Stimulated activated CD4-positive, alpha-beta T cell treated with anti-CD3 and anti-CD28 coated beads, TNF-alpha, amount 100 ng/mL, for 4 hours (primary cell): ENCODE measurements at places on chromosomes 1 and 21.

- no peak for DNase-seq
These were observed 64.1 kb upstream of the RNPC3 start for GRCh38 chr1:103461161-103462105.

DNA sequence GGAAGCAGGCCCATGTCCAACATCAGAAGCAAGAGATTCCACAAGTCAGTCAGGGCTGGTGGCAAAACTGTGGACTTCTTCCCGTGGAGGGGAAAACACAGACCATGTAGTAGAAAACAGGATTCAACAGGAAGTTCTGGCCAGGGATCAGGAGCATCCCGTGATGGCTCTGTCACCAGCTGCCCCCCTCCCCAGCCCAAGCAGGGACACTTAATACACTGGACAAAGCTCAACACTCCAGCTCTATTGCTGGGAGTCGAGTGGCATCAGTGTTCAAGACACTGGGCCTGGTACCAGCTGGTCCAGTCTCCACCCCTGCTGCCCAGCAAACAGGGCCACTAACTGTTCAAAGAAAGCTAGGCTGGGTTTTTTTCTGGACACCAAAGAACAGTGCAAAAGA, 3.7 kb downstream of the SLC45A3 start:
- no peak for DNase-seq

DNA sequence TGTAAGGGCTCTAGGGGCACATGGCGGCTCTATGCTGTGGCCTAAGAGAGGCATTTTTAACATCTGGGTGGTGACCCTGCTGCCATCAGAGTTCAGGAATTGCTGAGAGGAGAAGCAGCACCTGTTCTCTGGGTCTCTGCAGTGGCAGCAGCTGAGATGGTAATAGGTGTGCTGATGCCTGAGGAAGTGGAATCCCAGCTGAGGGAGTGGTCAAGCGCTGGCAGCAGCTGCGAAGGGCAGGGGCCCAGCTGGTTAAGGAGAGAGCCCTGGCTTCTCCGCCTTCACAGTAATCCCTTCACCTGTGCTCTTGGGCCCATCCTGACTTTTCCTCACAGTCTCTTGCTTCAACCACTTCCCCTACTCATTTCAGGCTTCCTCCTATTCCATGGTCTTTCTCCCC, 39.8 kb downstream of the GJA5 start:
- DNase-seq, result no peak

DNA sequence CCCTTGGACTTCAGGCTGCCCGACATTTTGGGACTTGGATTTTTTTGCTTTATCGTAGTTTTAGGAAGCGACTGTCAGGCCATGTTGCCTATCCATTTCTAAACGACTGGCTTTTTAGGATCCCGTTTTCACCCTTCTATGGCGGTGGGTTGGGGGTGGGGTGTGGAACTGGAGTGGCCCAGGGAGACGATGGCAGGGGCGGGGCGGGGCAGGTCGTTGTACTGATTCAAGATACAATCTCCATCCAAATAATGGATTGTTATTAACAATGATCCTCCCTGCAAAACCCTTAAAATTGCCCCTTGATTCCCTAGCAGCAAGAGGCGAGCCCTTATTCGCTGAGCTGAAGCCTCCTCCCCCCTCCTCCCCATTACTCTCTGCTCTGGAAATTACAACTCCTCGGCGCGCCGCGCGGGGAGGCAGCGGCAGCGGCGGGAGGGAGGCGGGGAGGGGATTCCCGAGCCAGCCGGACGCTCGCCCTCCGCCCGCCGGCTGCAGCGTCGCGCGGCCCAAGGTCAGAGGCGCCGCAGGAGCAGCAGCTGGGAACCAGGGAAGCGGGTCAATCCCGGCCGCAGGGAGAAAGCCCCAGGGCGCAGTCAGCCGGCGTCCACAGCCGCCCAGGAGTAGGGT, at the start of gene TRIM67:
TSS of gene TRIM67 (plus strand) at position 392 of the 630 bp plus-strand sequence. CDS start 912 bp downstream, outside the sequence.
- no peak for DNase-seq

DNA sequence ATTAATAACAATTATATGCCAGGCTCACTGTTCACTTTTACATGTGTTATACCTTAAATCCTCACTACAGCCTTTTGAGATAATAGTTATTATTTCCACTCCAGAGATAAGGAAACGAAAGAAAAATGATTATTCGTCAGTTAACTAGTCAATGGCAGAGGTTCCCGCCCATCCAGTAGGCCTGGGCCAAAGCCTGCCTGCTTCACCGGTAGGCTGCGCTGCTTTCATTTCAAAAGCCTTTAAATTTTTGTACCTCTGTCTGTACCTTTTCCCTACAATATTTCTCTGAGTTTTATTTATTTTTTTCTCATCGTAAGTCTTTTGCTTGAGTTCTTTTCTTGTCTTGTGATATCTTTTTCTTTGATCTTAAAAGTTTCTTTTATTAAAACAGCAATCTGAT, 3.6 kb downstream of the GPR52 start:
- DNase-seq, result no peak

GRCh38 chr1:5428351-5428750, 563.9 kb downstream of the NPHP4 start:
- no peak for DNase-seq

GRCh38 chr1:184788970-184789369, 34.3 kb upstream of the EDEM3 start:
- no peak for DNase-seq

DNA sequence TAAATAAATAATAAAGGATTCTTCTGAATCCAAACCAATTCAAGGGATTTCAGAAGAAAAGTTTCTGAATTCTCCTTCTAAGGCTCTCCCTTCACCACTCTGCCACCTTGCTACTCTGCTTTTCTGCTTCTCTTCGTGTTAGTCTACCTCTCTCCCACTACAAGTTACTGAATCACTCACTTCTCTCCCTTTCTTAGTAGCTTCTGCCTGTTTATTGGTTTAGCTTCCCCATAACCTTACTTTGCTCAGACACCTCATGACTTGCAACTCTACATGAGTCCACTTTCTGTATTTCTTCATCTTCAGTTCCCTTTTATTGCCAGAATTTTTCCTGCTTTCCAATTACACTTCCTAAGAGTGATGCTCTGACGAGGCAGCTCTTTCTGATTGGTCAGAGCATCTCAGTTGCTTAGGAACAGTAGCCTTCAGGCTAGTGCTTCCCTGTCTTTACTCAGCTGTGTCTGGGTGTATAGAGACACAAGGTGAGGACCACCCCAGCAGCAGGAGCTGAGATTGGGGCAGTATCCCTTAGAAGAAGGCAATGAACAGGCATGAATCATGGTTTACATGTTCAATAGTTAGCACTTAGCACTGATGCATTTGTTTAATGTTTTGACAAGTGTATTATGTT, 144.6 kb downstream of the SLC30A10 start:
- no peak for DNase-seq

DNA sequence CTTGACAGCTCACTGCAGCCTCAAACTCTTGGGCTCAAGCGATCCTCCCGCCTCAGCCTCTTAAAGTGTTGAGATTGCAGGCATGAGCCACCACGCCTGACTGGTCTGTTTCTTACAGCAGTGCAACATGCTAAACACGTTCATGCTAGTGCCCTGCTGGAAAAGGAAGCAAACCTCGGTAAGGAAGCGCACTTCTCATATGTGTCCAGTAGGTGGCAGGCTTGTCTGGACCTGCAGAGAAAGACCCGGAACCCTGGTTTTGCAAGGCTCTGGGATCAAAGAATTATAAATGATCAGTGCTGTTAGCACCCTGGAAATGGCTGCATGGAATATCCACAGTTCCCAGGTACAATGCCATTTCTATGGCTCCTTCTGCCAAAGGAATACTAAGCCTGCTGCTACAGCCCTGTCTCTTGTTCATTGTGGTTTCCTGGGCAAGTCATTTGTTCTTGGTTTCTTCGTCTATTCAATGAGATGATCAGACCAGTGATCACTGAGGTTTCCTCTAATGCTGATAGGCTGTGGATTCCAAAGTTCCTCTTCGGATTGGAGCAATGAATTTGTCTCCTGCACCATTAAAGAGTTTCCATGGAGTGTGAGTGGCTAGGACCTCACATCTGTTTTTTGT, 15.9 kb downstream of the RNU5D-1 start:
- no peak for DNase-seq

- no peak for DNase-seq
These were observed 18.1 kb upstream of the ECE1 start for GRCh38 chr1:21308330-21308729.

GRCh38 chr1:36531833-36532232, 49.1 kb upstream of the CSF3R start:
- DNase-seq, result no peak

- no peak for DNase-seq
These were observed 15.9 kb downstream of the HENMT1 start for GRCh38 chr1:108644984-108645383.

- no peak for DNase-seq
These were observed 141.0 kb downstream of the TNFSF18 start for GRCh38 chr1:172909606-172910326.

DNA sequence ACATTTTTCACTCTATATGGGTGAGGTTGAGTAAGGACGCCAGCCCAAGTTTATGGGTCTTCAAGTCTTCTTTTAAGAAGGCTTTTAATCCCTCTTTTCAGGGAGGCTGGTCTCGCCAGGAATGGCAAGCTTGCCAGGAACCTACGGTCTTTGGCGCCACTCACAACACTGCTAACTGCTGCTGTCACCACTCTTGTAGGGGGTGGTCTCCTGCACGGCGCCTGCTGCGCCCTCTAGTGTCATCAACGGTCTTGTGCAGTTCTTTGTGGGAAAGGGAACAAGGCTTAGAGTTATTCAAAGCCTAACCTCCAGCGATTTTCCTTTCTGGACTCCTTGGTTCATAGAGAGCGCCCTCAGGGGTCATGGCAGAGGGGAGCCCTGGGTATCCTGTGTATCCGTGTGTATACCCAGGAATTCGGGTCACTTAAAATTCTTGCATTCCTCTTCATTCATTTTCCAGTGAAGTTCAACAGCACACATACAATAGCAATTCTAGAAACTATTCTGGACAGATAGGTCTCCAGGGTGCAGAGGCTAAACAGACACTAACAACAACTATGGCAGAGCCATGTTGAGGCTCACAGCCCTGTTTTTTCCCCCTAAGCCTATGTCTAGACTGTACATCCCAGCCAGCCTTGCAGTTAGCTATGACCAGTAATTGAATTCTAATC, 392.8 kb upstream of the CAMK1G start:
- no peak for DNase-seq

- DNase-seq, result no peak
These were observed 269.3 kb upstream of the LYPLAL1 start for GRCh38 chr1:218904416-218904815.

GRCh38 chr1:174815474-174815908, 184.3 kb upstream of the CACYBP start:
- DNase-seq, result no peak

DNA sequence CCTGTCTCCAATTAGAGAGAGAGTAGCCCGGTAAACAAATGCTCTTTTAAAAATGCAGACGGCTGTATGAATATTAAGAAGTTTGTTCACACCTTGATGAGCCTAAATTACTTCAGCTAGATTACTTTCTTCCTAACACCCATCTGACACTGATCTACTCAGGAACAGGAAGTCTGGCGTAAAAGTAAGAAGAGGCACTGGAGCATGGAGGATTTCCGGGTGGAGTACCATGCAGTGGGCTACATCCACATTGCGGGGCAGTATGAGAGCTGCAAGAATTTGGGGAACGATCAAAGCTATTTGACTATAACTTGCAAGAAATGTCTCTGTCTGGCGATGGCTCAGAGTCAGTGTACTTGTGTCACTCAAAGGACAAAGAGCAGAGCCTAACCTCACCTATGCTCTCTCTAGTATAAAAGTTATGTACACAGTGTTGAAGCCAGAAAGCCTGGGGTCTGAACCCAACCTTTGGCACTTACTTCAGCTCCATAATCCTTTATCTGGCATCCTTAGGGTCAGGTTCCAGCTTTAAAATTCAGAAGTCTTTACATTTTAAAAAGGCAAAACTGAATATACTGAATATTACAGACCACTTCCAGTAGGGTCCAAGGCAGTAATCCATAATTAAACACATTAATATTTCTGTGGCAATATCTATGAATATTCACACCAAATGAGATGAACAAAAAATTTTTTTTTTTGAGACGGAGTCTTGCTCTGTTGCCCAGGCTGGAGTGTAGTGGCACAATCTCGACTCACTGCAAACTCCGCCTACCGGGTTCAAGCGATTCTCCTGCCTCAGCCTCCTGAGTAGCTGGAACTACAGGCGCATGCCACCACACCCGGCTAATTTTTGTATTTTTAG, 7.9 kb upstream of the GNPAT start:
- DNase-seq, result no peak

DNA sequence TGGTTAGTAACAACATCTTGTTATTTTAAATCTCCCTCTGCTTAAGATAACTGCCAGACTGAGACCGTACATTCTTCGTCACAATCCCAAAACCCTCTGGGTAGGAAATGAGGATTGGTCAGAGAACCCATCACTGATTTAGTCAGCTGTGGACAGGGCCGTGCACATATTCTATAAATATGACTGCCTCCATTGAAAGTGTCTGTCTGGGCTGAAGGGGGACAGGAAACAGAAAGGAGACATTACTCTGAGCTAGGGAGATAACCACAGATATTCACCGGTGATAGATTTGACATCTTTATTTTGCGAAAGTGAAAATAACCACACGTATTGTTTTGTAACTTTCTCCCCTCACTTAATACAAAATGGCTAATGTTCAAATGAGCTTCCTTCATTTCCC, 36.9 kb upstream of the ST6GALNAC5 start:
- DNase-seq, result no peak

GRCh38 chr1:201149400-201149799, 4.9 kb downstream of the TMEM9 start:
- DNase-seq, result no peak

DNA sequence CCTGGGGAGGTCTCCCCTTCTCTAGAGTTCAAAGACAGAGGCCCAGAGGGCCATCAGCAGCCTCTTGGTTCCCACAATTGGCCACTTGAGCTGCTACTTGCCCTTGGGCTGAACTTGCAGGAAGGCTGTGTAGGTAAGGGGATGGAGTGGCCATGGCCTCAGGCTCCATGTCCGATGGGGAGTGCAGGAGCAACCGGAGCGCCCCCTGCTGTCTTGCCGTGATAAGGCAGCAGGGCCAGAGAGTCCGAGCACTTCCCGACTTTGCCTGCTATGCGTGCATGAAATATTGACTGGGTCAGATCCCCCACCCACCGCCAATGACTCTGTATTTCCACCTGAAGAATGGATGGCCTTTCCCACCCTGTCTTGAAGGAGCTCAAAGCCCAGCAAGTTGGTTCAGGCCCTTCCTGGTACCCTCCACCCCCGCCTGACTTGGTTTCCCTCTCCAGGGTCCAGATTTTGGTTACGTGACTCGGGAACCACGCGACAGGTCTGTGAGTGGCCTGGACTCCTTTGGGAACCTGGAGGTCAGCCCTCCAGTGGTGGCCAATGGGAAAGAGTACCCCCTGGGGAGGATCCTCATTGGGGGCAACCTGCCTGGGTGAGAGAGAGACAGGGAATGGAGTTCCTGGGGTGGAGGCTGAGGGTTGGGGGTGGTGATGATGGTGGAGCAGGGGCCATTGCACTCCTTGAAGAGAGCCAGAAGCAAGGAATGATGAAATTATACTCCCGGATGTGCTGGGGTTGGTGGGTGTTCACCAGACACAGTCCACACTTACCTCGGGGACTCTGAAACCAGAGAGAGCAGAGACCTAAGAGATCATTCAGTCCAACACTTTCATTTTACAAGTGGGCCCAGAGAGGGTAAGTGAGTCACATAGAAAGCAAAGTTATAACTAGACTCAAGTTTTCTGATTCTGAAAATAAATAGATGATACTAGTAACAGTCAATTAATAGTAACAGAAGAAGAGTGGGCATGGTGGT, 25.6 kb downstream of the PADI3 start:
- no peak for DNase-seq
